ENCODE measurements at places on chromosomes 7 and 10. TPM values are rescaled to one million over a fixed set of nuclear protein-coding genes. Genes with fewer than 3 reads are reported as not detected.

Gene STK31
- 0.43 TPM for total RNA-seq

Gene NRP1
- not detected for total RNA-seq

Gene SPDYE5
- not detected for total RNA-seq

Gene IQUB
- total RNA-seq, result not detected

Gene AGAP5
- 3.7 TPM for total RNA-seq

Gene SRGN
- total RNA-seq, result 570 TPM
